ENCODE measurements at places on chromosomes 3 and 15.

- no peak for DNase-seq
Measured at GRCh38 chr3:187822402-187822801, 77.1 kb upstream of the BCL6 start.

- no peak for DNase-seq
Measured at GRCh38 chr15:88606070-88606794, 14.9 kb upstream of the AEN start.

DNA sequence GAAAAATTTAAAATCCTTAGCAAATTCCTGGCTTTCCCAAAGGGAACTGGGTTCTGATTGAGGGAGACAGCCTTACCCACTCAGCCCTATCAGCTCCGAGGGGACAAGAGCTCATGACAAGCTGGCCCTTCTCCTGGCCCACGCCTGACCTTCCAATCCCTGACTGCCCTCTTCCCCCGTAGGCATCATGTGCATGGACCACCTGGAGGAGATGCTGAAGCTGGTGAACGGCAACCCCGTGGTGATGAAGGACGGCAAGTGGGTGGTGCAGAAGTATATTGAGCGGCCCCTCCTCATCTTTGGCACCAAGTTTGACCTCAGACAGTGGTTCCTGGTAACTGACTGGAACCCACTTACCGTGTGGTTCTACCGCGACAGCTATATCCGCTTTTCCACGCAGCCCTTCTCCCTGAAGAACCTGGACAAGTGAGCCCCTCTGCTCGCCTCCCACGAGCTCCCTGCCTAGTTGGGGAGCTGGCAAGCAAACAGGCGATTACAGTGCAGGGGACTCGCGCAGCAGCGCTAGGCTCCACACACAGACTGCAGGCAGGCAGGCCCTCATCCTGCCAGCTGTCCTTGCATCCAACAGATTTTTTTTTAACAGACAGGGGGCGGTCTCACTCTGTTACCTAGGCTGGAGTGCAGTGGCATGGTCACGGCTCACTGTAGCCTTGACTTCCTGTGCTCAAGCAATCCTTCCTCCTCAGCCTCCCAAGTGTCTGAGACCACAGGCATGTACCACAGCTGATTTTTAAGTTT, 16.8 kb downstream of the RPUSD3 start:
- peak; percentile 18 for DNase-seq

GRCh38 chr15:90596943-90597342, 67.2 kb downstream of the CRTC3 start:
- no peak for DNase-seq

GRCh38 chr15:90718232-90718631, 1.1 kb downstream of the BLM start:
- no peak for DNase-seq

- DNase-seq: no peak
Measured at GRCh38 chr3:167662919-167663400, 9.2 kb upstream of the WDR49 start.

GRCh38 chr3:123524981-123525380, 59.9 kb downstream of the HACD2 start:
- DNase-seq: no peak

- DNase-seq: no peak
Measured at GRCh38 chr3:172448661-172449465, 607 bp upstream of the GHSR start.

- no peak for DNase-seq
Measured at GRCh38 chr3:152019508-152019907, 146.1 kb downstream of the SUCNR1 start.

- no peak for DNase-seq
Measured at GRCh38 chr3:51401735-51402134, 10.7 kb downstream of the RBM15B start.

DNA sequence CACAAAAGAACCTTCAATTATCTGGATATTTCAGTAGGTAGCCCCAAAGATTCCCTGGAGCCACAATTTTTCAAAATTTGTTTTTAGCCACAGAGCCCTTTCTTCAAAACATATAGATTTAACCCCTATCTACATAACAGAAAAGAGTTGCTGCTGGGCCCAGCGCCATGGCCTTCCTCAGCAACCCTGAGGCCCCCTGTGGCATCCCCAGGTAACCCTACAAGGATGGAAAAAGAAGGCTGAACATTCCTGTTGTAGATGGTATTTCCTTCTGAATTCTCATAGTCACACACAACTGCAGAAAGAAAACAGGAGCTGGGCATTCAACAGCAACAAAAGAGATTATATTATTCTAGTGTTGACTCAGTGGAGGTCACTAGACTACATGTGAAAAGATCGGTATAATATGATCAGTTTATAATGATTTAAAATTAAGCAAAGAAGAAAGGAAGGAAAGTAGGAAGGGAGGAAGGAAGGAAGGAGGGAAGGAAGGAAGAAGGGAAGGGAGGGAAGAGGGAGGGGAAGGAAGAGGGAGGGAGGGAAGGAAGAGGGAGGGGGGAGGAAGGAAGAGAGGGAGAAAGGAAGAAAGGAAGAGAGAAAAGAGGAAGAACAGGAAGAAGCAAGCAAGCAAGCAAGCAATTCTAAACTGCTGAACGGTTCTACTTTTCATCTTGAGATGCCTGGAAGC, 342.5 kb upstream of the NR2F2 start:
- DNase-seq: no peak

DNA sequence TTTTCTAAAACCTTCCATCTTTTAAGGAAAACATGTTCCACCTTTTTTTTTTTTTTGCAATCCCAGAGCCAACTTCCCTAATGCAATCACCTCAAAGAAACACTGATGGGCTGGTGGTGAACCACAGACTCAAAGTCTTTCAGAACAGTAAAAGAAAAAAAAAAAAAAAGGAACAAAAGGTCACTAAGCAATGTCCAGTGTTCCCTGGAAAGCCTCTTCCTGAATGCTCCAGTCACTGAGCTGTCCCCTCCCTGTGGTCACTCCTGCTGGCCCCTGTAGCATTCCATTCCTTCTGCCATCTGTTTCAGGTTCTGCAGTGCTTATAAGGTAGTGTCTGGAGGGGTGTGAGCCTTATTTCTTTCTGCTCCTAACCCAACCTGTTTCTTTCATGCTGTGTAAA, 53.3 kb downstream of the AAGAB start:
- DNase-seq: no peak

DNA sequence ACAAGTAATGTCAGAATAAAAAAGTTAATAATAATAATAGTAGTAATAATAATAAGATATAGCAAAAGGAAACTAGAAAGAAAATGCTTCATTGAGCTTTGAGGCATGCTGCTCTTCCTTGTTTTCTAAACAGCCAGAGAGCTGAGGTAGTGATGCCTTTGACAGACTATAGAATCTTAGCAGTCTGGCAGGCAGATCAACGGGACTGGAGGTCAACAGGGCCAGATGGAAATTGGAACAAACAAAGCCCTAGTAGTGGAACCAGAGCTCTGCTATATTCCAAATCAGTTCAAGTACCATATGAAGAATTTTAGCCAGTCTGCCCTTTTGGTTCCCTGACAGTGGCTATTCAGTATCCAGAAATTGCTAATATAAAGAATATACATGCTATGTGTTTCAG, 278.6 kb downstream of the NLGN1 start:
- DNase-seq: no peak

DNA sequence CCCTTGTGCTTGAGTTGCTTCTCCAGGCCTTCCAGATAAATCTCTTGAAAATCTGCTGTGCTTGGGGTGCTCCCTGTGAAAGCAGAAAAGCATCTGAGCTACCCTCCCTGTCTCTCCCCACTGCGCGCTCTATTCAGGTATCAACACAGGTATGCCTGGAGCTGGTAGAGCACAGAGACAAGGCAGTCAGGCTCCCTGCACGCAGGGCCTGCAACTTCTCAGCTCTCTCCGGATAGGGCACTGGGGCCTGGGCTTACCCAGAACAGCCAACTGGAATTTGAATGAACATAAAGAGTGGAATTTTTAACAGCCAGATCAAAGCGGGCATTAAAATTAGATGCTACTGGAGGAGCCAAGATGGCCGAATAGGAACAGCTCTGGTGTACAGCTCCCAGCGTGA, 183.6 kb downstream of the XXYLT1 start:
- DNase-seq: no peak

- DNase-seq: no peak
Measured at GRCh38 chr15:67276666-67277065, 22.1 kb downstream of the IQCH start.

GRCh38 chr15:55056500-55056899, 140.2 kb downstream of the RSL24D1 start:
- no peak for DNase-seq

- no peak for DNase-seq
Measured at GRCh38 chr3:38143511-38143910, 5.0 kb downstream of the MYD88 start.

DNA sequence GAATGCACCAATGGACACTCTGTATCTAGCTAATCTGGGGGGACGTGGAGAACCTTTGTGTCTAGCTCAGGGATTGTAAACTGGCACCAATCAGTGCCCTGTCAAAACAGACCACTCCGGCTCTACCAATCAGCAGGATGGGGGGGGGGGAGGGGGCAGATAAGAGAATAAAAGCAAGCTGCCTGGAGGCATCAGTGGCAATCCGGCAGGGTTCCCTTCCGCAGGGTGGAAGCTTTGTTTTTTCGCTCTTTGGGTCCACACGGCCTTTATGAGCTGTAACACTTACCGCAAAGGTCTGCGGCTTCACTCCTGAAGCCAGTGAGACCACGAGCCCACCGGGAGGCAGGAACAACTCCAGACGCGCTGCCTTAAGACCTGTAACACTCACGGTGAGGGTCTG, 827.1 kb downstream of the PLOD2 start:
- no peak for DNase-seq

GRCh38 chr3:51921081-51921578, 18.0 kb upstream of the IQCF1 start:
- DNase-seq: no peak

DNA sequence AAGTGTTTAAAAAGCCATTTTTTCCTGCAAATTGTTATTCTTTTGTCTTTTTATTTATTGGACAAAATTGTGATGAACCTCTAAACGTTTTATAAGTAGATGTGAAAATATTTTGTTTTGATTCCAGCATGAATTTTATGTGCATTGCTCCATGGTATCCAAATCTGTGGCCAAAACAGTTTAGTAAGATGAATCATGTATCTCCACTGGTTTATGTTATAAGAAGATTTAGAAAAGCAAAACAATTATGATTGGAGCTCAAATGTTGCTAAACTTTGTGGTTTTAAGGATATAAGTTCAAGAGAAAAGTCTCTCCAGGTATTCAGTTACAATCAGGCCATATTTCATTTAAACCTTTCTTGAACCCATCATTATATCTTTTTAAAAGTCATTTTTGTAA, 80.9 kb downstream of the NECTIN3 start:
- no peak for DNase-seq

DNA sequence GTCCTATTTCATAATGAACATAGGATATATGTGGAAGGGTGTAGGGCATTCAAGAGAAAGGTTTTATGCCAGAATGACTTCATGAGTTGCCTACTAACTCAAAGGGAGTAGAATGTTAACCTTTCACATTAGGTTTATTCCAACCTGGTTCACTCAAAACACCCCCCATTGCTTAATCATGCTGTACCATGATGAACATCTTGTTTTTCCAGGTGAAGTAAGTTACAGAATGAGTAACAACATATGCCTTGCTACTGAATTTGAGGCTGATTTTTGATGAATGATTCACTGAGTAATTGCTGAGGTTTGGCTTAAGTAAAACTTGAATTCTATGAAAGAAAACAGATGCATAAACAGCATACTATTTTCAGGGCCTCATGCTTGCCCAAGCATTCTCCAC, 5.9 kb upstream of the CLDN16 start:
- DNase-seq: no peak

DNA sequence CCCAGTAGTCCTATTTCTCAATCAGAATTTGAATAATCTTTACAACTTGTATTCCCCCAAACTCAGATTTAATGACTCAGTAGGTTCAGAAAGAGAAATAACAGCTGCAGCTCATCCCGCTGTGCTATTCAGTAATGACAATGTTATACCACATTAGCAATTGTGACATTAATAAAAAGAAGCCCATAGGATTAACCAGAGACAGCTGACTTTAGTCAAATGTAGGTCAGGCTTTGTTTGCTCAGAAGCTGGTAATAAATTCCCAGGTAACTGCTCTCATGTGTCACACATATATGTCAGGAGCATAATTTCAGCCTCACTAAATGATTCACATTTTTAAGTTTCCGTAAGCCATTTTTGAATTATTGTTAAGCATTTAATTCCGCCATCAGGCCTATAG, 222.0 kb upstream of the UBE2E2 start:
- no peak for DNase-seq

- DNase-seq: no peak
Measured at GRCh38 chr3:33211444-33211843, 7.2 kb downstream of the SUSD5 start.

DNA sequence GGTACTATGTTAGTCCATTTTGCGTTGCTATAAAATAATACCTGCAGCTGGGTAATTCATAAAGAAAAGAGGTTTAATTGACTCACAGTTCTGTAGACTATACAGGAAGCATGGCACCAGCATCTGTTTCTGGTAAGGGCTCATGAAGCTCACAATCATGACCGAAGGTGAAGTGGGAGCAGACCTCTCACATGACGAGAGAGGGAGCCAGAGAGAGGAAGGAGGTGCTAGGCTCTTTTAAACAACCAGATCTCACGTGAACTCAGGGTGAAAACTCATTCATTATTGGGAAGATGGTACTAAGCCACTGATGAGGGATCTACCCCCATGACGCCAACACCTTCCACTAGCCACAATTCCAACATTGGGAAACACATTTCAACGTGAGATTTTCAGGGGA, 301.7 kb upstream of the MDFIC2 start:
- no peak for DNase-seq

- no peak for DNase-seq
Measured at GRCh38 chr3:30707825-30708224, 101.4 kb downstream of the TGFBR2 start.

DNA sequence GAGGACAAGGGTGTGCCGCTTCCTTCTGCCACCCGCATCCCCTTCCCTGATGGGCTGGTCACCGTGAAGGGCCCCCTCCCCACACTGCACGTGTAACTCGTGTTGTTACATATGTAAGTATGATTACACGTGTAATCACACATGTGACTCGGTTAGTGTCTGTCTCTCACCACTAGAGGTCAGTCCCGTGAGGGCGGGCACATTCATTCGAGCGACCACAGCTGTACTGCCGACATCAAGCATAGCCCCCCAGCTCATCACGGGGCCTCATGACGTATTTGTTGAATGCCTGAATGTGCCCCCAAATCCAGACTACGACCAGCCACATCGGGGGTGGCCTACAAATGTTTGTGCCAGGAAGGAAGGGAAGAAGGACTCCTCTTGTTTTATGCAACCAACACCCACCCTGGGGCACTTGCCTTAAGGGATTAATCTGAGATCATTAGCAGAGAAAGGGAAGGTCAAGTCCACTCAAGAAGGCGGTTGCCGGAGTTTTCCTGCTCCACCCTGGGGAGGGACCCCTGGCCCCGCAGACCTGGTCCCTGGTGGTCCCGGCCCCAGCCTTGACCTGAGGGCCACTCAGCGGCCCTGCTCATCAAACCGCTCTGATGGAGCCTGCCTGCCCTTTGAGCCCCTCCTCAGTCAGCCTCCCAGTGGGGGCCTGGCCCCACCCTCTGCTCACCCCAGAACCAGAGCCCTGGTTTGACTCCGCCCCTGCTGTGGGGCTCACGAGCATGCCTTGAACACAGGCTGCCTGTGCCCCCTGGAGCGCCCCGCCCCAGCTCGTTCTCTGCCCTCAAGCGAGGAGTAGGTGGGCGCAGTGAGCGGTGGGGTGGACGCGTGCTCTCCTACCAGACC, 52.8 kb downstream of the RGMA start:
- DNase-seq: peak; percentile 46

- DNase-seq: peak; percentile 29
Measured at GRCh38 chr3:129001806-129002572, 885 bp downstream of the EFCC1 start.

All from activated naive CD4-positive, alpha-beta T cell treated with Interleukin-2 at 50 U/mL for 16 hours (primary cell).